Anterior cingulate cortex (tissue), 58 donors: ENCODE measurements at places on chromosomes 16 and 17.
A peak's percentile ranks its signal among the peaks of the same experiment; 100 is the strongest.

DNA sequence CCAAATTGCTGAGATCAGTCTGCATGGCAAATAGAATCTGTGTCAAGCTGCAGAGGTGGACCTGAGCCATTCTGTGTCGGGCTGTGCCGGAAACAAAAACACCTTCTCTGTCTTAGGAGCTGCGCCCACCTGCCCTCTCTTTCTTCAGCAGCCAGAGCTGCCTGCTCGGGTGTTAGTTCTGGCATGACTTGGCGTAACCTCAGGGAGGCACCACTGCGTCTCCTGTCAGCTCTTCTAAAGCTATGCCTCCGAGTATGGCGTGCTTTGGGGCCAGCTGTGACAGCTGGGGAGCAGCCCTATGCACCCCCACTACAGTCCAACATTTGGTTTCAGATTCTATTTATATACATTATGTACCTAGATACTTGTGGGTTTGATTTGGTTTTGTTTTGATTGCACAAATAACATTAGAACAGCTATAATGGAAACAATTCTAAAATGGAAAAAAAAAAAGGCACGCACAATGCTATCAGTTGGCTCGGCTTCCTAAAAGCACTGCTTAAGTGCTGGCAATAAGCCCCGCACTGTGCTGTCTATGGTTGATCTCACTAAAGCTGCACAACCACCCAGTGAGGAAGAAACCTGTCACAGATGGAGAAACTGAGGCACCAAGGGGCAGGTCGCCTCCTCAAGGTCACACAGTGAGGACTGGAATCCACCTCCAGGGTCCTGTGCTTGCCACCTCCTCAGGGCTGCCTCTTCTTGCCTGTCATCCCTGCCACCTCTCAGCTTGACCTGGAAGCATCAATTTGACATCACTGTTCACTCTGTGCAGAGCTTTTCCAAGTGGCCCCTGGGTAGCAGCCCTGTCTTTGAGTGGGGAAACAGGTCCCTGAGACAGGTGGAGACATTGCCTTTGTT is 18.7 kb upstream of the ADGRG1 start:
- DNase-seq = no peak

DNA sequence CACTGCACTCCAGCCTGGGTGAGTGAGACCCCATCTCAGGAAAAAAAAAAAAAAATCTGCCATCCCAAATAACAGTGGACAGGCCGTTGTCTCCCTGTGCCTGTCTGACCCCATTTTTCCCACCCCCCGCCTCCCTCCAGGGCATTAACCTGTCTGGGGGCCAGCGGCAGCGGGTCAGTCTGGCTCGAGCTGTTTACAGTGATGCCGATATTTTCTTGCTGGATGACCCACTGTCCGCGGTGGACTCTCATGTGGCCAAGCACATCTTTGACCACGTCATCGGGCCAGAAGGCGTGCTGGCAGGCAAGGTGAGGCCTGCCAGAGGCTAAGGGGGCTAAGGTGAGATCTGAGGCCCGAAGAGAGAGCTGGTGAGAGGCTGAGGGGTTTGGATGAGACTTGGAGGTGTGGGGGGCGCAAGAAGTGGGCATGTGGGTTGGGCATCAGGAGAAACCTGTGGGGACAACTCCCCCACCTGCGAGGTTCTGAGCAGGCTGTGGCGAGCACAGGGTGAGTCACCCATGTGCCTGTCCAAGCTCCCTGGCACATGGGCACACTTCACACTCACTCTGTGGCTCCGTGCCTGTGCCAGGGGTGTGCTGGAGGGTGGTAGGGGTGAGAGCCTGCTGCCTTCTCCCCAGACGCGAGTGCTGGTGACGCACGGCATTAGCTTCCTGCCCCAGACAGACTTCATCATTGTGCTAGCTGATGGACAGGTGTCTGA is 34.7 kb downstream of the ANKRD40 start:
- DNase-seq = no peak

GRCh38 chr16:82603784-82604411 is 22.9 kb upstream of the CDH13 start:
- DNase-seq = no peak

- peak; percentile 93 for DNase-seq
Observed at GRCh38 chr17:7557775-7558543, 591 bp upstream of the TNFSF13 start.

DNA sequence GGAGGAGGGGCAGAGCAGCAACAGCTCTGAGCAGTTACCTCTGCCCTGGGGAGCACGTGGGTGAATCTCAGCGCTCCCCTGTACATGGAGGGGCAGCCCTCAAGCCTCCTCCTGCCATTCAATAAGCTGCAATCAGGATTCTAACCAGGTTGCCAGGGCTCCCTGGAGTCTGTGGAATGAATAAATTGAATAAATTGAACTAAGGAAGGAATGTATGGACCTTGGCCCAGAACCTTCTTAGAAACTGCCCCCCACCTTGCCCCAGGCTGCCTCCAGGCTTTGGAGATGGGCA is 1.6 kb upstream of the CDH16 start:
- DNase-seq = no peak

GRCh38 chr17:66956941-66957340 is 7.6 kb upstream of the CACNG4 start:
- no peak for DNase-seq

- no peak for DNase-seq
Observed at GRCh38 chr16:55513616-55514015, 4.7 kb downstream of the LPCAT2 start.

DNA sequence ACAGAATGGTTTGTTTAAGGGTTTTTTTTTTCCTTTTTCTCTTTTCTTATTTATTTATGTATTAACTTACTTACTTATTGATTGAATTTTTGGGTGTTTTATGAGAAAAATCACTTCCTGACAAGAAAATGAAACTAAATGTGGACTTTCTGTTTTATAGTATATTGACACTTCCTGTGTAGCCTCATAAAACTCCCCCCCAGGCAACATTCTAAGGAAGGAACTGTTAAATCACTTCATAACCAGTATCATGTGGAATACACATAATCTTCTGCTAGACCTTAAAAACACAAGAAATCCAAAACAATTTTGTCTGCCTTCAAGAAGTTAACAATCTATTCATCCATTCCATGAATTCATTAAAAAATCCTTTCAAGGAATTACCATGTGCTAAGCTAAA is 164.1 kb upstream of the TOM1L1 start:
- DNase-seq = no peak

DNA sequence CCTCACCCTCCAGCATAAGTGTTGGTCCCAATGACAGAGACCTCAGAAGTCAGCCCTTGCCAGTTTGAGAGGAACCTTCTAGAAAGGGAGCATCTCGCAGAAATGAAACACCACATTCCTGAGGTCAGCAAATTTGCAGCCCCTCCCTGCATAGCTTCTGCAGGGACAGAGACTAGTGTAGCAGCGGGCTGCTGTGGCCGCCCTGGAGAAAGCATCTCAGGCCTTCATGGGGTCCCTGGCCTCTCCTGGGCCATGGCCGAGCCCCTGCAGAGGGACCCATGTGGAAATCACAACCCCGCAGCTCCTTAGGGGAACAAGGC is 11.4 kb downstream of the HS3ST6 start:
- no peak for DNase-seq

DNA sequence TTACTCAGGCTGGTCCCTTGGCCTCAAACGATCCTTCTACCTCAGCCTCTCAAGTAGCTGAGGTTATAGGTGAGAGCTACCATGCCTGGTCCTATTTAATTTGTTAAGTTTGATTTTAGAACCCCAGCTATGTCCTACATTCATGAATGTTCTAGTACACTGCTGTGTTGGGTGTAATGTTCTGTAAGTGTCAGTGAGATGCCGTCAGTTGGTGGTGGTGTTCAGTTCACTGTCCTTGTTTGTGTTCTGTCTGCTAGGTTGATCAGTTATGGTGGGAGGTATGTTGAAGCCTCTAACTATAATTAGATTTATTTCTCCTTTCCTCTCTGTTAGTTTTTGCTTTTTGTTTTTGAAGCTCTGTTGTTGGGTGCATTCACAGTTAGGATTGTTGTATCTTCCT is 8.3 kb downstream of the IST1 start:
- no peak for DNase-seq

DNA sequence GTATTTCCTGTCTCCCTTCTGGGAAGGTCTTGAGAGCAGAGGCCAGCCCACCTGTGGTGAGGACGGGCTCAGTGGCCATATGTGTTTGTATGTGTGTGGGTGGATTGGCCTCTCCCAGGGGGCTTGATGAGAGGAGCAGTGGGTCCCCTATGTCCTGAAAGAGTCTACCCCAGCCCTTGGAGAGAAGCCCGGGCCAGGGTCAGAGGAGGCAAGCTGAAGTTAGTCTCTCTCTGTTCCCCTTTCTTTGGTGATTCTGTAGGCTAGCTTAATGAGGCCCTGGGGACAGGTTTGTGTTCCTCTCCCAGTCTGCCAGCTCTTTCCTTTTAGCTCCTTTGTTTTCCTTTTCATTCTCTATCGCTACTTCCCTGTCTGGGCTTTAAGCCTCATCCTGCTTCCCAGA is 23.8 kb upstream of the NFATC3 start:
- no peak for DNase-seq

DNA sequence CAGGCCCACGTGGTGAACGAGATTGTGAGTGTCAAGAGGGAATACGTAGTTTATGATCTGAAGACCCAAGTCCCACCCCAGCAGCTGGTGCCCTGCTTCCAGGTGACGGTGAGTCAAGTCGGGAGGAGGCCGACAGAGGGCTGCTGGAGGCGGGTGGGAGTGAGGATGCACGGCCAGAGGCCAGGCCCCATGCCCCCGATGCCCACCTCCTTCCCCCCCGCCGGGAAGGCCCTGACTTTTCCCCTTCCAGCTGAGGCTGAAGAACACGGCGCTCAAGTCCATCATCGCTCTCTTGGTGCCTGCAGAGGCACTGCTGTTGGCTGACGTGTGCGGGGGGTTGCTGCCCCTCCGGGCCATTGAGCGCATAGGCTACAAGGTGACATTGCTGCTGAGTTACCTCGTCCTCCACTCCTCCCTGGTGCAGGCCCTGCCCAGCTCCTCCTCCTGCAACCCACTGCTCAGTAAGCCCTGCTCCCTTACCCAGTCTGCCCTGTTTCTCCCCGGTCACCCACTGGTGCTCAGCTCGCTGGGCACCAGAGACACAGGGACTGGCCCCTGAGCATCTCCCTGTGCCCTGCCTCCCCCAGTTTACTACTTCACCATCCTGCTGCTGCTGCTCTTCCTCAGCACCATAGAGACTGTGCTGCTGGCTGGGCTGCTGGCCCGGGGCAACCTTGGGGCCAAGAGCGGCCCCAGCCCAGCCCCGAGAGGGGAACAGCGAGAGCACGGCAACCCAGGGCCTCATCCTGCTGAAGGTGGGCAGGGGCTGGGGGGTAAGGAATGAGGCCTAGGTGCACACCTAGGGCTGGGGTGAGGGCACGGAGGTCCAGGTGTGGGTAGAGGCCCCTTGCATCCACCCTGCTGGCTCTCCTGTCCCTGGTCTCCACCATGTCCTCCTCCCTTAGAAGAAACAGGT is 2.6 kb downstream of the ZACN start:
- no peak for DNase-seq

- DNase-seq = no peak
Observed at GRCh38 chr17:19308398-19308797, 54.1 kb downstream of the B9D1 start.

DNA sequence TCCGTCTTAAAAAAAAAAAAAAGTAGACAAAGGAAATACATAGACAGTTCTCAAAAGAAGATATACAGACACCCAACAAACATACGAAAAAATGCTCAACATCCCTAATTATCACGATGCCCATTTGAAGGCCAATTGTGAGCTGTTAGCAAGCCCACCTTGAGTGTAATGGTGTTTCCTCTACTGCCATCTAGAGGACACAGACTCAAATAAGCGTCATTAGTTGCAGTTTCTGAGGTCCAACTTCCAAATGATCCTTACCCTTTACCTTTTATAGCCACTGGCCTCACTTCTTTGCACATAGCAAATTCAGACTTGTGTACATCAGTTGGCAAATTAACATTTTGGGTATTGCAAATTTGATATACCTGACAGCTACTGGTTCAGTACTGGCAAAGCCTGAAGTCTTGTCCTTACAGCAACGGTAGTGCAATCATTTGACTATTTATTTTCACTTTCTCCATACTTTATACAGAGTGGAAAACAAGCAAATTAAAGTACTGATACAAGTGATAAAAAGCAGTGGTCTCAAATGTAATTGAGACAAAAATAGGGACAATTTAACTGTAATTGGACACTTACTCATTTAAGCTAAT is 536.3 kb upstream of the EEF2KMT start:
- DNase-seq = no peak

DNA sequence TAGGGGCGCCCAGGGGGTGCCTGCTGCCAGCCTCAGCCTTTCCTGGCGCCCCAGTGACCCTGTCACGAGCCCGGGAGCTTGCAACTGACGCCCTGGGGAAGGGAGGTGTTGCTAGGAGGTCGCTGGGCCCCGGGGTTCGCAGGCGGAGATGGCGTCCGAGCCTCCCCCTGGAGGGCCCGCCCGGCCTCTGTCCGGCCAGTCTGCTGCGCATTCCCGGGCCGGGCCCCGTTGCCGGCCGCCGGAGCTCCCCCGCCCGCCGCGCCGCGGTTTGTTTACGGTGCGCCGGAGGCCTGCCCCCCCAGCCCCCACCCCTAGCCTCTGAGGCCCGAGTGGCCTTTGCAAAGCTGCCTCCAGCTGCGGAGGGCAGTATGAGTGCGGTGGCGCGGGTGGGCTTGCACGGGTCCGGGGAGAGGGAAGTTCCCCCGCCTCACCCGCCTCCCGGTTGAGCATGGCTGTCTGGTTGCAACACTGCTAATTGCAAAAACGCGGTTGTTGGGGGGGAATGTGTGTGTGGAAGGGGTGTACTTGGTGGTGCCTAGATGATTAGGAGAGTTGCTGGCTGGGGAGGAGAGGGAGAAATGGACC is 514 bp downstream of the THRA start:
- DNase-seq = peak; percentile 51

DNA sequence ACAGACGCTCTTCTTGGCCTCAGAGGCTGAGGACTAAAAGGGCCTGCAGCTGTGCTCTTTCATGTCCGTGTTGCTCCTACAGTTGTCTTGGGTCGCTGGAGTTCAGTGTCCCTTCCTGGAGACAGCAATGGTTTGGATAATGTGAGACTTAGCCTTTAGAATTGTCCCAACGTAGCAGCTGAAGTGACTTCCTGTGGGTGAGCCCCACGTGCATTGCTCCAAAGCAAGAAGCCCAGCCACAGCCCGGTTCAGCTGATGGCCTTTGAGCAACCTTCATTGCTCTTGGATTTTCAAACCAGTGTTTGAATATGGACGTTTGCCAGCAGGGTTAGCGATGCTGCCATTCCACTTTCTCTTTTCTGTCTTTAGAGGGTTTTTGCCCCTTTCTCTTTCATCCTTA is 19.7 kb downstream of the TMEM11 start:
- DNase-seq = no peak

DNA sequence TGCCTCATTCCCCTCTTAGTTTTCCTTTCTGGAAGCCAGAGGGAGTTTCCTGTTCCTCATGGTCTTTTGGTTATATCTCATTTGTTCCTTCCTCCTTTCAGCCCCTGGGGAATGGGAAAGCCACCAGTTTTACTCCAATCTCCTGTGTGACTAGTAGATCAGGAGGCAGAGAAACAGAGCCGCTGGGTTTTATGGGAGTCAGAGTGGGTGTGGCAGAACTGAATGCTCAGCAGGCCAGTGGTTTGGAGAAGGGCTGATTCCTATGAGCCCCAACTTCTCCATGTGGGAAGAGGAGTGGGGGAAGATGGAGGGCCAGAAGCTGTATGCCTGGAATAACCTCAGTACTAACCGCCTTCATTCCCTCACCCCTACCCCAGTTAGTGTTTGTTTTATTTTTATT is 4.1 kb downstream of the DNAH2 start:
- no peak for DNase-seq
